ENCODE measurements at places on chromosomes 7 and 10.
A peak's percentile ranks its signal among the peaks of the same experiment; 100 is the strongest.

GRCh38 chr10:86366033-86366901 lies at the start of gene GRID1:
Gene GRID1 (minus strand): TSS chr10:86366795.
- no peak for DNase-seq

- no peak for DNase-seq
Observed at GRCh38 chr10:84337199-84337598, 8.8 kb downstream of the CCSER2 start.

- no peak for DNase-seq
Observed at GRCh38 chr7:7785344-7785973, 67.1 kb upstream of the RPA3 start.

GRCh38 chr7:3164380-3164792 lies 120.7 kb upstream of the CARD11 start:
- DNase-seq, result no peak

DNA sequence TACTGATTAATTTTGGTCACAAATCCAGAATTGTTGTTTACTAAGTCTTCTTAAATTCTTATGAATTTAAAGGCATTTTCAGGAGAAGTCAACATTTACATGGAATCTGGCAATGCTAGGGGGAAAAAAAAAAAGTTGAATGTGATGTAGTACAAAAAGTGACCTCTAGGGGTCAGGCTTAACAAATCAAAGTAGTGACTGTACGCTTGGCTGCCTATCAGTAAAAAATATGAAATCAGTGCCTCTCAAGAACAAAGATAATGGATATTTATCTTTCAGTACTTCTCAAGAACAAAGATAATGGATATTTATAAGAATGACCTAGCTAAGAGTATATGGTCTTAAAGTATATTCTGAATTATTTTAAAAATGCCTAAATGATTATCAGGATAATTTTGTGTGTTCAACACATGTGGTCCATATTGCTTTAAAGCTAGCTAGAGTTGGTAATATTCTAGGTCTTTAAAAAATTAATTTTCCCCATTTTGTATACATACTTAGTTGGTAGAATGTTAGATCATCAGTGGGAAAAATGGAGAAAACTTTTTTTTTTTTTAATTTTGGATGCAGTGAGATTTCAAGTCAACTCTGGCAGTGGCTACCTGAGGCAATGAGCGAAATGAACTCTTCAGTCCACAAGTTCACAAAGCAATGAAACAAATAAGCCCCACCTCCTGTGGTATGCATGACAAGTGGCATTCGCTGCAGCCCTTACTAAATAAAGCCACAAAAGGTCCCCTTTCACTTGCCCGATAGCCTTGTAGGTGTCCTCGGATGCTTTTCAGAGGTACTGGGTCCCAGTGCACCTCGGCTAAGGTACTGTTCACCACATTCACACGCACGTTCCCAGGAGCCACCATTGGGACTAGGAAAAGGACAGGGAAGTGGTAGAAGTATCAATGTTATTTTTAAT lies 51.2 kb upstream of the LAMB4 start:
- DNase-seq, result peak; percentile 48

DNA sequence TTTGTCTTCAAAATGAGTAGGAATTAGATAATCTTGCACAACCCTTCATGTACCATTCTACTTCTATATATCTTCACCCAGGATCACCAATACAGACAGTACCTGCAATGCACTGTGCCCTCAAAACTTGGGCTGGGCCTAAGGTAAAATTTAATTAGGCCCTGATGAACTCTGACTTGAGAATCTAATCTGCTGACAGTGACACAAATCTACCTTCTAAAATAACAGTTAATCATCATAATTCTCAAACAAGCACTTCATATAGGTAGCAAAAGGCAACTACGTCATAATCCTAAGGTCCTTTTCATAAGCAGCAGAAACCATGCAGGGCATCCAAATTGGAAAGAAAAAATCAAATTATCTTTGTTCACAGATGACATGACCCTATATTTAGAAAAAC lies 4.1 kb downstream of the ZNF25 start:
- no peak for DNase-seq

- DNase-seq, result peak; percentile 43
Observed at GRCh38 chr7:37432281-37432920, 16.3 kb downstream of the ELMO1 start.

DNA sequence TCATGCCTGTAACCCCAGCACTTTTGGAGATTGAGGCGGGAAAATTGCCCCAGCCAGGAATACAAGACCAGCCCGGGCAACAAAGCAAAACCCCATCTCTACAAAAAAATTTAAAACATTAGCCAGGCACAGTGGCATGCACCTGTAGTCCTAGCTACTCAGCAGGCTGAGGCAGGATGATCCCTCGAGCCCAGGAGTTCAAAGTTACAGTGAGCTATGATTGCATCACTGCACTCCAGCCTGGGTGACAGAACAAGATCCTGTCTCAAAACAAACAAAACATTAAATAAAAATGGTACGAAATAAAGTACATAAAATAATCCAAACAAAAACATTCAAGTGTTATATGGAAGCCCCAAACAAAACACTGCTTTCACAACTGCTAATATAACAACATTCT lies 125.0 kb downstream of the SNX13 start:
- no peak for DNase-seq

DNA sequence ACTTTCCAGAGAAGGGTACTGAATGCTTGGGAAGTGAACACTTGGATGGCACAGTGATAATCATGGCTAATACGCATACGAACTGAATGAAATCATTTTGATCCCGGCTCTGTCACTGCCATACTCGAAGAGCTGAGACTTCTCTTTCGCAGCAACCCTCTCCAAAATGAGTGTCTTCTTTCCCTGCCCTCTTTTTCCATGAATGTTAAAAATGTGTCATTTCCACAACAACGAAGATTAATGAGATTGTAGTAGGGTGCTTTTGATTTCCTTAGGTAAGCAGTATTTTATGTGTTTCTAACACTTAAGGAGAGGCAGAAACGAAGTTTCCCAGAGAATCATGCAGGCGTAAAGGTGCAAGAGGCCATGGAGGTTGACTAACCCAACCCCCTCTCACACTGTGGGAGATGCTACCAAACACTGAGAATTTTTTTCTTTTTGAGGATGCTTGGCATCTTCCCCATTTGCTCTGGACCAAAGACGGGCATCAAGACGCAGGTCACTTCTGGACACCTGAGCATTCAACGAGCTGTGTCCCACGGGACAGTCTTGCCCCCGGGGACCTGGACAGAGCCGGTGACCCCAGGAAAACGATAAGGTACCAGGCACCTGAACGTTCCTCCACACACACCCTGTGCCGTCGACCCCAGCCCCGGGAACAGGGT lies 823 bp downstream of the COPG2 start:
- DNase-seq, result no peak

DNA sequence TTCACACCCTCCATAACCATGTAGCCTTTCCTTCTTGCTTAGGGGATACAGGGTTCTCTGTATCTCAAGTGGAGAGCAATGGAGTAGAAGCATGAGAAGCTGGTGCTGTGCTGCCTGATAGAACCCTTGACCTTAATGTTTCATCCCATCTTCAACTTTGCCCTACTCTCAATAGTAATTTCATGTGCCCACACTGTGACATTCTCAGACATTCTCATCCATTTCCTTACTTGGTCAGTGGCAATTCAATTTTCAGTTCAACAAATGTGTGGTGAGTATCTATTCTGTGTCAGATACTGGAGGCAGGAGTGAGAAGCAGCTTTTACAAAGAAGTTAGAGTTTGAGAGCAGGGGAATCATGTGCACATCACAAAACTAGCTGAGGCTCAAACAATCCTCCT lies 16.1 kb downstream of the STRIP2 start:
- no peak for DNase-seq

DNA sequence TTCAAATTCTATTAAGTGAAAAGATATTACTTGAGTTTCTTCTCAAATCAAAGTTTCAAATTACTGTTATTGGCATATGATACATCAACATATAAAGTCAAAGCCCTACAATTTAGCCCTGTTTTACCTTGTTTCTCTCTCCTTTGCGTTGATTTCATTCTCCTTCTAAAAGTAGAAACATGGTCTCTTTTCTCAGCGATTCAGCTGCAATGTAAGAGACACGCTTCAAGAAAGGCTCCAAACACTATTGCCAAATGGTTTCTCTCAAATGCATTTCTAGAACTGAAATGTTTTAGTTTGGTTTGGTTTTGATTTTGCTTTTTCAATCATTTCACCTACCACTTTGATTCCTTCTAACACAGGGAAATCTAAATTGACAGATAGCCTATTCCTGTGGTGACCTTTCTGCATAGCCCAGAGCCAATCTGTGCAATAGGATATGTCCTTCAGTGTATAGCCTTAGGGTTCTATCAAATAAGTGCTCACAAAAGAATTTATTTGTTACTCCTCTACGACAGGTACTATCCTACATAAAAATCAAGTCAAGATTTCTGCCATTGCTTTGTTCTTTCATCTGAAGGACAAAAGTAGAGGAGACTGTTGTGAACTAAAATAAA lies 47.3 kb downstream of the CTNNA3 start:
- DNase-seq, result no peak

GRCh38 chr10:49560526-49560925 lies 21.6 kb upstream of the ERCC6 start:
- DNase-seq, result no peak

GRCh38 chr10:23139677-23140076 lies 44.3 kb downstream of the MSRB2 start:
- no peak for DNase-seq

DNA sequence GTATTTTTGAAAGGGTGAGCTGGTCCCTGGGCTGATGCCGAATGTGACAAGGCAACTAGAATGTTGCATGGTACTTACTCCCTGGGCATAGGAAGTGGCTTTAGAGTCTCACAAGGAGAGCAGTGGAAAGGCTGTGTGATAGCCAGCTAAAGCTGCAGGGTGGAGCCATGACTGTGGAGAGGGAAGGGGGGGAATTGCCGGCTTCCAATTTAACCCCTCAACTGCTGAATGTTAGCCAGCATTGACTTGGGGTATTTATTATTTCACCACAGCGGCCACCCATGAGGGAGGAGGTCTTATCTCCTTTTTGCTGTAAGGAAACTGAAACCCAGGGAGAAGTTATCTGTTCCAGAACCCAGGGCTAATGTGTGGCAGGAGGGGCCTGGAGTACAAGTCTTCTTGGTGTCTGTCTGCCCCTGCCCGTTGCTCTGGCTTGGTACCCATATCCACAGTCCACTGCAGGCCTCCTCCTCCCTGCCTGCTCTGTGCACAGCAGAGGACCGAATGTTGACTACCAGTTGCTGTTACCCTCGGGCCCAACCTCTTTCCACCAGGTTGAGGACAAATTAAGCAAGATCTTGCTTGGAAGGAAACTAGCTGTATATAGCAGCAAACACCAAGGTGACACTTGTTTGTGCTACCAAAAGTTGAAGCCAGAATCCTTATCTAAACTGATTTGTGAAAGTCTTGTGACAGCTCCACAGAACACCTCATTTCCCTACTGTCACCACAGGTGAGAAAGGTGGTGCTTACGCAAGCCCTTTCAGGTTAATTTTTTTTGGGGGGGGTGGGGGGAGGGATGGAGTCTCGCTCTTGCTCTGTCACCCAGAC lies 37.6 kb downstream of the WBP1L start:
- DNase-seq, result no peak

- DNase-seq, result no peak
Observed at GRCh38 chr7:142896151-142896550, 10.6 kb upstream of the TRPV6 start.

DNA sequence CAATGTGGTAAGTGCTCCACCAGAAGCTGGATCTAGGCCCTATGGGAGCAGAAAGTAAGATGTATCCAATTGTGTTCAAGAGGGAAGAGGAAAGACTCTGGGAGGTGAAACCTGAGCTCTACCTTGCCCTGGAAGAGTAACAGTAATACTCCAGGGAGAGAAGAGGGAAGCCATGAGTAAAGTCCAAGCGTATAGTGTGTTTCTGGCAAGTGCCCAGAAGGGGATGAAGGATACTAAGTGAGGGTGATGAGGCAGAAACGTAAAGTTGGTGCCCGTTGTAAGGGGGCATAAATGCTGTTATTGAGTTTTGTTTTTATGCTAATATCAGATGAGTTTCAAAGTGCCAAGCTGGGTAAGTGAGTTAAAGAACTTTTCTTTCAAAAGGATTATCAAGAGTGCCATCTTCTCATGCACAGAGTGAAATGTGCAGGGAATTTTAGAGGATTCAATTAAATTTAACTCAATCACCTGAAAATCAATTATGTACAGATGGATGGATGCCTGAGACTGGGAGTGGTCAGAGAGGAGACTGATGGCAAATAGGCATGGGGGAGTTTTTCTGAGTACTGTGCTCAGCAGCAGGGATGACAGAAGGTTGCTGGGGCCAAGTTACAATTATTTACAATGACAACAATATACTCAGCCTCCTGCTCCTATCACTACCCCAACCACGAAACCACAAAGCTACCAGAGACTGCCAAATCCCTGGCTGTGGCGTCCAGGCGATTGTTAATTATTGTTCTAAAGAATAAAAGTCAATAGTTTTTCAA lies 123.3 kb upstream of the LAMB4 start:
- DNase-seq, result no peak

DNA sequence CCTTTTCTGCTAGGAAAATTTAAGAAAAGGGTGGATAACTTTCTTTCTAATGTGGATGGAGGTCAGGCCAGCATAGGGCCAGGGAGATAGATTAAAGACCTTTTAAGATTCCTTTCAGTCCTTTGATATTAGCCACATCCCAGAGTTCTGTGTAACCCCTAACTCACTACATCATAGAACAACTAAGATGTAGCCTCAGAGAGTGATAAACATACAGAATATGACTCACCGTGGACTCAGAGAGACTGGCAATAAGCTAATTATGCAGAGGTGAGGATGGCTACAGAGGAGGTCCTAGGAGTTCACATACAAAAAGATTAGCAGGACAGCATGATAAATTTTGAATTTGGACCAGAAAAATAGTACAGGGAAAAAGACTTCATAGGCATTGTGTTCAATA lies 141.0 kb downstream of the AOAH start:
- DNase-seq, result no peak
